ENCODE measurements at places on chromosomes 6 and 20.

DNA sequence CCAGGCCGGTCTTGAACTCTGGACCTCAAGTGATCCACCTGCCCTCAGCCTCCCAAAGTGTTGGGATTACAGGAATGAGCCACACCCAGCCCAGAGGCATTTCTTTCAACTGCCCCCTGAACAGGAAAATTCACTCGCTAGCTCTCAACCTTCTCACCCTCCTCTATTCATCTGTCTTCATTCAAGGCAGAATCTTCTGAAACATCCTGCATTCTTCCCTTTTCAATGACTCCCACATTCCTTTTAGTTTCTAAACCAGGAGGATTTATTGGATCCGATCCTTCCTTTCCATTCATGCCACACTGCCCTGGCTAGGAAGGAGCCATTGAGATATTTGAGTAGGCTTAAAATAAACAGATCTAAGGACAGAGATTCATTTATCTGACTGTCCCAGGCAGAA lies 52.9 kb downstream of the C6orf52 start:
- no peak for DNase-seq

DNA sequence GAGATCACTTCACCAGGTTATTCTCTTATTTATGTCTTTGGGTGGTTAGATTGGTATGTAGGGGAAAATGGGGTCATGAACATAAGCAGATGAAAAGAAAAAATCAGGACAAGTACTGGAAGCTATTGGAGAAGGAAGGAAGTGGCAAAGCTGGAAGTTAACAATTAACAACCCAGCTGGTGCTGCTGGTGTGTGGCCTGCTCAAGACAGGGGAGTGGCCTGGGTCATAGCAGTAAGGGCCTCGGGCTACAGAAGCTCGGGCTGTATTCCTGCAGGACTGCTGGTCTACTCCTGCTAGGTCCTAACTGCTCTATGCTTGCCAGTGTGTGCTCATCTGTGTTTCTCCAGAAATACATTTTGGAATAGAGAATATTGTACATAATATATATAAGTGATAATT lies 19.6 kb downstream of the MYLIP start:
- no peak for DNase-seq

- DNase-seq = no peak
These were observed 264.8 kb downstream of the THBS2 start for GRCh38 chr6:168988801-168989200.

- DNase-seq = no peak
These were observed 1.7 kb upstream of the TCF15 start for GRCh38 chr20:611843-612185.

DNA sequence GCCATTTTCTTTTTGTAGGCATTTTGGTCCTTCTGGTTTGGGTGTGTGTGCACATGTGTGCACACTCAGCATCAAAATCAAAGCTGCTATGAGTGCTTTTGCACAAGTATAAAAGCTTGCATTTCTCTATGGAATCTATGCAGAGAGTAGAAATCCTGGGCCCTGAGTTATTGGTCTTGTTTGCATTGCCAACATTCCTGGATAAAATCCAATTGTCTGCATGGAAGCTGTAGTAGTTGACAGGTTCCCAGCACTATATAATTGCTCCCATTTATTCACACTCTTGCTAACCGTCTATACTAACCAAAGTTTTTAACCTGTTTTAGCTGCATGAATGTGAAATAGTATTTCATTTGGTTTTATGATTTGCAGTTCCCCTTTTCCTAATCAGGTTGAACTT lies 277.0 kb downstream of the FOXA2 start:
- no peak for DNase-seq

DNA sequence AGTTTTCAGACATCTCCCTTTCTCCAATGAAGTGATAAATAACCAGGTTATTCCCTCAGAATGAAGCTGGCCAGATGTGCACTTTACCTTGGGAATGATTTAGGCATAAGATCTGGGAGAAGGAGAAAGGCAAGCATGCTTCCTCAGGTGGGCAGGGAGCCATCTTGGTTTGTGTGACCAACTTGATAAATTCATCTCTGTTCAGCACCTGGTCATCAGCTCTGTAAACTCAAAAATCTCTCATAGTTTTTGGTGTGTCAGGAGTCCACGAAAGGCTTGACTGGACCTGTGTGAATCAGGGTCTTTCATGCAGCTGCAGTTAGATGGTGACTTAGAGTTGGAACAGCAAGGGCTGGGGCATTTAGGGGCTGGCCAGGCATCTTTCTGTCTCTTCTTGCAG lies 24.5 kb downstream of the ENPP1 start:
- no peak for DNase-seq

GRCh38 chr6:101662111-101662897 lies 268.8 kb downstream of the GRIK2 start:
- DNase-seq = no peak

All from WERI-Rb-1 (cell line).